Natural killer cell (primary cell): ENCODE measurements at places on chromosomes 16 and 17. TPM values are rescaled to one million over a fixed set of nuclear protein-coding genes. Genes with fewer than 3 reads are reported as not detected.

GRCh38 chr16:85998868-85999729 lies 100.1 kb downstream of the IRF8 start:
- peaks cover 29% of the 10 kb centered on the region for H3K4me1 ChIP-seq
- no peak for DNase-seq
- H3K36me3 ChIP-seq: no peaks in the 10 kb centered on the region
- no peak overlapping the region for H3K27ac ChIP-seq
- H3K27me3 ChIP-seq: no peaks in the 10 kb centered on the region

DNA sequence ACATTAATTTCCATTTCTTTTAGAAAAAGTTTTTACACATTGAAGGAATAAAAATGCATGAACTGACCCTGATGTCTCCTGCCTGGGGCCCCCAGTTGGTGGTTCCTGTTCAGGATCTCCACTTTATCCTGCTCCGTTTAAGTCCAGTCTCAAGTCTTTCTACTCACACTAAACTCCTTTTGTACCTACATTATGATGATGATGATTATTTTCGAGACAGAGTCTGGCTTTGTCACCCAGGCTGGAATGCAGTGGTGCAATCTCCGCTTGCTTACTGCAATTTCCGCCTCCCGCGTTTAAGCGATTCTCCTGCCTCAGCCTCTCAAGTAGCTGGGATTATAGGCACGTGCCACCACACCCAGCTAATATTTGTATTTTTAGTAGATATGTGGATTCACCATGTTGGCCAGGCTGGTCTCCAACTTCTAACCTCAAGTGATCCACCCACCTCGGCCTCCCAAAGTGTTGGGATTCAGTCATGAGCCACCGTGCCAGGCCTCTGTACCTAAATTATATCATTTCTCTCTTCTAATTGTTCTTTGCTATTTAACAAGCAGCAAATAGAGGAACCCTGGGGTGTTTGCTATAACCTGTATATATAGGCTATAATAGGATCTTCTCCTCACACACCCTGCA lies 2.2 kb upstream of the FOXK2 start:
- no peaks in the 10 kb centered on the region for H3K36me3 ChIP-seq
- no peak overlapping the region for H3K4me3 ChIP-seq
- DNase-seq: no peak
- H3K27me3 ChIP-seq: no peaks in the 10 kb centered on the region

DNA sequence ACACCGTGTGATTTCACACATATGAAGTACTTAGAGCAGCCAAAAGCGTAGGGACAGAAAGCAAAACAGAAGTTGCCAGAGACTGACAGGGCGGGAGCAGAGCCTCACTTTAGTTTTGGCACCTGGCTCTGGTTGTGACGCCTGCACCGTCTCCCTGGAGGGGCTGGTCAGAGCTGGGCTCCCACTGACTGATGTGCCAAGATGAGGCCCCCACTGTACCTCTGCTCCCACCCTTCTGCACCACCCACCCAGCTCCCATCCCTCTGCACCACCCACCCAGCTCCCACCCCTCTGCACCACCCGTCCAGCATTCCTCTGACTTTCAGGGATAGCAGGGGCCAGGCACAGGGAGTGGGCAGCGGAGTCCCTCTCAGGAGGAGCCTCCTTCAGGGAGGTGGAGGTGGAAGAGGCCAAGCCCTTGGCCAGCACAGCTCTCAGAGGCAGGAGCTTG lies 3.2 kb upstream of the PRSS21 start:
- no peak for DNase-seq
- no peak overlapping the region for H3K4me3 ChIP-seq
- H3K36me3 ChIP-seq: no peaks in the 10 kb centered on the region
- no peak overlapping the region for H3K27ac ChIP-seq

- no peaks in the 10 kb centered on the region for H3K36me3 ChIP-seq
- DNase-seq: no peak
- H3K27me3 ChIP-seq: no peaks in the 10 kb centered on the region
- no peak overlapping the region for H3K4me3 ChIP-seq
- H3K27ac ChIP-seq: no peak overlapping the region
Observed at GRCh38 chr16:76955629-76956028, 235.4 kb upstream of the MON1B start.

The EFCAB5 gene
- total RNA-seq: 1.9 TPM

DNA sequence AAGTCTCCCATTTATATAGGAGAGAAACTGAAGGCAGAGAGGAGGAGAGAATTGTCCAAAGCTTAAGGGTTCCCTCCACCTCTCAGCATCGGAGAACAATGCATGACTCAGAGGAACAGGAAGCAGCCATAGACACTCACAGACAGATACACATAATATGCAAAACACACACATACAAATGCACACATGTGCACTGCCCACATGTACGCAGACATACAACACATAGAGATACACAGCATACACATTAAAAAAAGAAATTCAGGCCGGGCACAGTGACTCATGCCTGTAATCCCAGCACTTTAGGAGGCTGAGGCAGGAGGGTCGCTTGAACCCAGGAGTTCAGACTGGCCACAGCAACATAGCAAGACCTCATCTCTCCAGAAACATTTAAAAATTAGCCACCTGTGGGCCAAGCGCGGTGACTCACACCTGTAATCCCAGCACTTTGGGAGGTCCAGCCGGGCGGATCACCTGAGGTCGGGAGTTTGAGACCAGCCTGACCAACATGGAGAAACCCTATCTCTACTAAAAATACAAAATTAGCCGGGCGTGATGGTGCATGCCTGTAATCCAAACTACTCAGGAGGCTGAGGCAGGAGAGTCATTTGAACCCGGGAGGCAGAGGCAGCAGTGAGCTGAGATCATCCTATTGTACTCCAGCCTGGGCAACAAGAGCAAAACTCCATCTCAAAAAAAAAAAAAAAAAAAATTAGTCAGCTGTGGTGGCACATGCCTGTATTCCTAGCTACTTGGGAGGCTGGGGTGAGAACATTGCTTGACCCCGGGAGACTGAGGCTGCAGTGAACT lies 11.3 kb downstream of the ERAL1 start:
- no peaks in the 10 kb centered on the region for H3K27me3 ChIP-seq
- no peaks in the 10 kb centered on the region for H3K36me3 ChIP-seq
- H3K4me1 ChIP-seq: peaks cover 8% of the 10 kb centered on the region
- no peak for DNase-seq
- H3K27ac ChIP-seq: no peak overlapping the region

GRCh38 chr17:13520899-13521572 lies 80.7 kb downstream of the HS3ST3A1 start:
- H3K36me3 ChIP-seq: no peaks in the 10 kb centered on the region
- no peak overlapping the region for H3K27ac ChIP-seq

DNA sequence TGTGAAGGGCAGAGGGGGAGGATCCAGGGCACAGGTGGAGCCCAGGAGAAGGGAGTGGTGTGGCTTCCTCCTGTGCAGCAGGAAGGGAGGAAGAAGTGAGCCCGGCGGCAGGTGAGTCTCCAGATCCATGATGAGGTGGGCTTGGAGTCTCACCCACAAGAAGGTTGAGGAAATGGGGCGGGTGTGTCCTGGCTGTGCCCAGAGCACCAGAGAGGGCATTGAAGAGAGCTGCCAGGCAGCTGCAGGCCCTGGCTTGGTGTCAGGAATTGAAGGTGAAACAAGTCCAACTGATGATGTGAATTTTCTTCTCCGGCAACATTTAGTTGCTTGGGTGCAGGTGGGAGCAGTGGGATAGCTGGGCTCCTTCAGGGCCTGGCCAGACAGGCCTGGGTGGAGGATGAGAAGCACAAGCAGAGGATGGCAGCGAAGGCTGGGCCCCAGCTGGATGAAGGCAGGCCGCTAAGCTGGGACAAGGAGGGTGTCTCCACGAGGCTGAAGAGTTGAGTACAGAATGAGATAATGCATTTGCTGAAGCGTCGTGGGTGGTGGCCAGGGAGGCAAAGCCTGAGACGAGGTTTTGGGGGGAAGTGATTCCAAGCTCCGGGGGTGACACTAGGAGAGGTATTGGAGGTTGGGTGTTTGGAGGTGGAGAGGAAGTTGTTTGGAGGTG lies 18.3 kb downstream of the NT5M start:
- H3K4me3 ChIP-seq: no peak overlapping the region
- no peak for DNase-seq
- H3K4me1 ChIP-seq: peaks cover 7% of the 10 kb centered on the region
- no peak overlapping the region for H3K27ac ChIP-seq
- H3K27me3 ChIP-seq: no peaks in the 10 kb centered on the region
- no peaks in the 10 kb centered on the region for H3K36me3 ChIP-seq

DNA sequence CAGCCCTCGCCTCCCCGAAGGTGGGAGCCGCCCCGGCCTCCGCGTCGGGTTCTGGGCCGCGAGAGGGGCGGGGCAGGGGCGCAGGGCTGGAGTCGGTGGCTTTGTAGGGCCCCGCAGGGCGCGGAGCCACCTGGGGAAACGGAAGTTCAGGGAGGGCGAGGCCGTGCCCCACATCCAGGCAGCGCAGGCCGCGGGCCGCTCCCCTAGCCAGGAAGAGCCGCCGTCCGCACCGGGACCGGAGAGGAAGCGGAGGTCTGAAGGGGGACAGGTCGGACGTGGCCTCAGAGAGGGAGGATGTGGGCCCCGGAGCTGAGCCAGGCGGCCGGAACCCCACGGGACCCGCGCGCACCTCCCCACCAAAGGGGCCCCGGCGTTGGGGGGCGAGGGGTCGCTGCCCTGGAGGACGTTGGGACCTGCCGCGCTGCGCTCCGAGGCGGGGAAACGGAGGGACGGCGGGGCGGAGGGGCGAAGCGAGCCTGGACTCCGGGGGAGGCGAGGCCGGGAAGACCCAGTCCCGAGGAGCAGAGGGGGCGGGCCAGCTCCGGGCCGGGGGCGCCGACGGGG lies 482 bp upstream of the SLC16A3 start:
- H3K36me3 ChIP-seq: no peaks in the 10 kb centered on the region
- H3K27me3 ChIP-seq: no peaks in the 10 kb centered on the region
- peak overlapping the region; percentile 99 for H3K27ac ChIP-seq
- H3K4me3 ChIP-seq: peak overlapping the region; percentile 75

- no peak overlapping the region for H3K4me3 ChIP-seq
- no peaks in the 10 kb centered on the region for H3K4me1 ChIP-seq
- no peaks in the 10 kb centered on the region for H3K36me3 ChIP-seq
- no peaks in the 10 kb centered on the region for H3K27me3 ChIP-seq
- no peak overlapping the region for H3K27ac ChIP-seq
- no peak for DNase-seq
Observed at GRCh38 chr17:71631483-71631882, 489.3 kb upstream of the SOX9 start.

DNA sequence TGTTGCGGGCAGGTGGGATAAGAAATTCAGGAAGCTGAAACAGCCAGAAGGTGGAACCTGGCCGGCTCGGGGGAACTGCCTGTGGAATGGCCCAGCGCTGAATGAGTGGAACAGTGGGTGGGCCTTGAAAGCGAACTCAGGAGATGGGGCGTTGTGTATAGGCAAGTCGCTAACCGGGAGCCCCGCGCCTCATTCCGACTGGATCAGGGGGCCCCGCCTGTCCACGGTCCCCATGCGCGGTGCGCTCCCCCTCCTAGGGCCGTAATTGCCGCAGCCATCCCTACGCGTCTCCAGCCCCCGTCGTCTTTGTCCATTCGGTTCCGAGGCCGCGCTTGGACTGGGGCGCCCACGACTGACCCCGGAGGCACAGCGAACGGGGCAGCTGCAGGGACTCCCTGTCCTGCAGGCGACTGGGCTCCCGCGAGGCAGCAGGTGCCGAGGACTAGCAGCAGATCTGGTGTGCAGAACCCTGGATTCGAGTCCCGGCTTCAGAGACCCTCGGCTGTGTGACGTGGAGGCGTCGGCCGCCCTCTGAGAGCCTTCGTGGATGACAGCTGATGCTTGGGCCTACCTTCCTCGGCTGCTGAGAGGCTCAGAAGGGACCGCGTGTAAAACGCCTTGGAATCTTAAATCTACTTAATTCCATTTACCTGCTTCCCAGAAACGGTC lies 10.9 kb upstream of the CA4 start:
- no peak for DNase-seq
- H3K36me3 ChIP-seq: no peaks in the 10 kb centered on the region
- H3K27me3 ChIP-seq: peaks cover 39% of the 10 kb centered on the region
- no peak overlapping the region for H3K27ac ChIP-seq

DNA sequence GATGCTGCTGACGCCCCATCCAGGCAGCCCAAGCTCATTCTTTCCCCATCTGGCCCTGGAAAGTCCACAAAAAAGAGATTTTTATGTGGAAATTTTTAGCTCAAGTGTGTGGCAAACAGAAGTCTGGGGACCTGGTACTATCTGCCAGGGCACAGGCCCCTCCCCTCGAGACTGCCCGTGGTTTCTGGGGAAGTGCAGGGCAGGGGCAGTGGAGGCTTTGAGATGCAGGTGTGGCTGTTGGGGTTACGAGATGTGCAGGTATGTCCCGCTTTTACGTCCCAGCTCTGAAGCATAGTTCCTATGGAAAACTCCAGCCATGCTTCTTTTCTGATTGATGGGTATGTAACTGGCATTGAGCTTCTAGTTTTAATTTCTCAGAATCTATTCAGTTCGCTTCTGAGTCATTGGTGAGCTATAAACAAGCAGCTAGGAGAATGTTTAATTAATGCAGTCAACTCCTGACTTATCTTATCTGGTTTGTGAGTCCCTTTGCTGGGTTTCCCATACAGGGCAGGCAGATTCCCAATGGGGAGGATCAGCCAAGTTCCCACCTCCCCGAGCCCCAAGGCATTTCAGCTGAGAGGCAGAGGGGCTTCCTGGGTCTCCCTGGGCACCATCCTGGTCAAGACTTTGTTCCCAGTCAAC lies 16.2 kb downstream of the TBX4 start:
- no peaks in the 10 kb centered on the region for H3K27me3 ChIP-seq
- DNase-seq: no peak
- no peaks in the 10 kb centered on the region for H3K36me3 ChIP-seq
